ENCODE measurements at places on chromosomes 1 and 21.

- no peak for DNase-seq
Measured at GRCh38 chr1:210741564-210741963, 392.4 kb downstream of the KCNH1 start.

GRCh38 chr1:71885171-71885570 is 397.2 kb downstream of the NEGR1 start:
- DNase-seq, result no peak

GRCh38 chr1:62676611-62677356 is 11.4 kb downstream of the DOCK7 start:
- no peak for DNase-seq

GRCh38 chr1:44543786-44544185 is 130.5 kb downstream of the TMEM53 start:
- DNase-seq, result no peak

GRCh38 chr1:151720974-151721787 is at the start of gene RIIAD1:
Gene RIIAD1 (plus strand): TSS chr1:151721522. CDS start chr1:151721537, 15 bp downstream.
- peak; percentile 73 for DNase-seq

GRCh38 chr1:173050865-173051264 is at the start of gene TNFSF18:
Gene TNFSF18 (minus strand): TSS chr1:173050941. CDS start chr1:173050896, 45 bp downstream.
- no peak for DNase-seq

- DNase-seq, result no peak
Measured at GRCh38 chr1:28456078-28456477, 49.8 kb upstream of the RCC1 start.

DNA sequence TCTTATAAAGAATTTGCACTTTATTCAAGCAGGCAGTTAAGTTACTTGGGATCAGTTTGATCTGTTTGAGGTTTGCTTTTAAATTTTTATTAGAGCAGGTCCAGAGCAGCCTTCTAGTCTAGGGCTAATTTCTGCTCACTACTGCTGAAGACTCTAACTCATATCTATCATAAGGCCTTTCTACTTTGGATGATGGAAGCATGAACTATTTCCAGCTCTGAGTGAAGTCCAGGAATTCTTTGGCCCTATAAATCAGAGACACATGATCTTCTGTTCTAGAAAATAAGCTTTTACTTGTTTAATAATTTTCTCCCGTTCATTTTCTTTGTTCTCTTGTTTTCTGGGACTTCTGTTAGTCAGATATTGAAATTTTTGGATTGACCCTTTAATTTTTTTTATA is 14.7 kb downstream of the NIBAN1 start:
- no peak for DNase-seq

- DNase-seq, result no peak
Measured at GRCh38 chr1:66295803-66296202, 238.2 kb upstream of the SGIP1 start.

DNA sequence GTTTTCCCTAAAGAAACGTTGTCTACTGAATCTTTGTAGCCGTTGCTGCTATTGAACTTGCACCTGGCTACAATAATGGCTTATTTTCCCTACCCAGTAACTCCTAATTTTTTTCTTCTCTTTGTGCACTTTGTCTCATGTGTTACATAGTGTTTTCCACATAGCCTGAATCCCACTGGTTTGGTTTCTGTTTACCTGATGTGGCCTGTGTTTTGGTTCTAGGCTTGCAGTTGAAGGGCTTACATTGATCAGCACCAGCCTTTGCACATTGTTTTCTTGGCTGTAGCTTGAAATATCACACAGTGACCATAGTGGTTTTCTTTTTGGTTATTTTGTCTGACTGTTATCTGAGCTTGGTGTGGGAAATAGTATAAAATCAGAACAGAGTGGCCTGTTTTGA is 29.5 kb downstream of the ST3GAL3 start:
- DNase-seq, result no peak

- DNase-seq, result peak; percentile 70
Measured at GRCh38 chr1:8211883-8212579, 105.9 kb upstream of the SLC45A1 start.

- no peak for DNase-seq
Measured at GRCh38 chr1:6434186-6434585, 9.6 kb downstream of the ESPN start.

- no peak for DNase-seq
Measured at GRCh38 chr1:113197719-113198330, 124.8 kb downstream of the LRIG2 start.

- DNase-seq, result no peak
Measured at GRCh38 chr1:205275133-205275532, 46.4 kb downstream of the NUAK2 start.

DNA sequence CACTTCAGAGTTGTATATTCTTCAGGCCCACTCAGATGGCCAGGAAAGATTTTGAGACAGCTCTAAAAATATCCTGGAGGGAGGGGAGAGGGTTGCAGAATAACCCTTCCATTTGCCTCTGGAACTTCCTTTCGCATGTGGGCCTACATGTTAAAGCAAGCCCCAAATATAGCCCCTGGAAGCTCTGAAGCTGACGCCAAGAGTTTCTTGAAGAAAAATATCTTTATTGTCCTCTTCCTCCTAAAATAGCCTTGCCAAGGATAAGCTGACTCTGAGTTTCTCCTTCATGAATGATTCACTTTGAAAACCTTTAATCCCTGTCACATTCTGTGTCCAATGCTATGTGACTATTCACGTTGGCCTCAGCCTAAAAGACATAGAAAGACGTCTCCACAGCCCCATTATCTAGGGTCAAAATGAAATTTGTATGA is 6.4 kb downstream of the C1orf116 start:
- no peak for DNase-seq

DNA sequence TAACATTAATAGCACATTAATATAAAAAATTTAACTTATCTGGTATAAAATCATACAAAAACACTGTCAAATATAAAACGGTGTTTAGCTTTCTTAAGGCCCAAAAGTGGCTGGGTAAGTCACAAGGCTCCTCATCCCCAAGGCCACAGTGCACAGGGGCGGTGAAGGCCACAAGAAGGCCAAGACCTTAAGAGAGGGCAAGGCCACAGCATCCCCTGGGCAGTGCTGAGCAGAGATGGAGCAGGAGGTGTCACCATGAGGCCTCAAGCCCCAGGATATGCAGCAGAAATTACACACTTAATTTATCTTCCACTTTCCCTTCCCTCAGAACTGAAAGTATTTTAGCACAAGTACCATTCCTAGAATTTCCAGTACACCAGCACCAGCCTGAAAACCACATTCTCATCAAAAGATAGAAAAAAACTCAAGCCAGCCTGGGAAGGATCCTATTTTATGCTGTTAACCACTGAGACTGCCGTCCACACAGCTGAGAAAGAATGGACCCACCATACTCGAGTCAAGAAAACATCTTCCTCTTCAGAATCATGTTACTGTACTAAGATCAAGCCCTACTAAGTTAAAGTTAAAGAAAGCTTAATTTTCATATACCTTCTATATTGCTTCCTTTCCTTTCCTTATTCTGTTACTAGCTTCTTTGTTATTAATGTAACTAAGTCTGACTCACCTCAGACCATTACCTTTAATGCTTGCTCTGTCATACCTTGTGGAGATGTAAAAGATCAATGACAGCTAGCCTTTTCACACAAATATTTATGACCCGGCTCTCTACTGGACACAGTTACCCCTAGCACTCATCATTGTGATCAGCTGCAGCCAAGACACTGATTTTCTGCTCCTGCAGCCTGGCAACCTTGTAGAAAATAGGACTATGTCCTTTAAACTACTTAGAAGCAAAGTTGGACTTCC is 26.4 kb upstream of the FMO1 start:
- DNase-seq, result no peak

GRCh38 chr1:51346086-51346942 is 16.0 kb upstream of the TTC39A start:
- DNase-seq, result no peak

- no peak for DNase-seq
Measured at GRCh38 chr1:174794861-174795260, 204.9 kb upstream of the CACYBP start.

GRCh38 chr1:63779338-63780211 is 5.8 kb downstream of the ROR1 start:
- no peak for DNase-seq

DNA sequence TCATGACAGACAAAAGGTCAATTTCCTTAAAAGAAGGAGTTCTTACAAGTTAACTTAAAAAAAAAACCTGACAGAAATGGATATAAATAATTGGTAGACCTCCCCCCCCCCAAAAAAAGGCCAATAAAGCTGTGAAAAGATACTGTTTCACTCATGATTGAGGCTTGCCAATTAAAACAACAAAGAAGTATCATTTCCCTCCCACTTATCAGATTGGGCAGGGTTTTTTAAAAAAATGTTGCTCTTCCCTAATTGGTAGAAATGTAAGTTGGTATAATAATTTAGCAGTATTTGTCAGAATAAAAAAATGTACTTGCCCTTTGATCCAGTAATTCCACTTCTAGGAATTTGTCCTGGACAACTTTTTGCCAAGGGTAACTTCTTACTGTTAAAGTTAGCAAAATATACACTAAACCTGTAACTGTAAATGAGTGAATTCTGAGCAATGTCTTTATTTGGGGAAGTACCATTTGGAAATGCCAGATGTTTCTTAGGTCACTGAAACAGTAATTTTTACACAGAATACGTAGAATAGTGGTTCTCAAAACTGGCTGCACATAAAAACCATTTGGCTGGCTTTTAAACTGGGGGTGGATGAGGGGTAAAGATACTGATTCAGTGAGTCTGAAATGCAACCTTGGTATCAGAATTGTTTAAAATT is 17.5 kb downstream of the RNF2 start:
- no peak for DNase-seq

- no peak for DNase-seq
Measured at GRCh38 chr21:19692231-19692630, 1288.6 kb upstream of the TMPRSS15 start.

DNA sequence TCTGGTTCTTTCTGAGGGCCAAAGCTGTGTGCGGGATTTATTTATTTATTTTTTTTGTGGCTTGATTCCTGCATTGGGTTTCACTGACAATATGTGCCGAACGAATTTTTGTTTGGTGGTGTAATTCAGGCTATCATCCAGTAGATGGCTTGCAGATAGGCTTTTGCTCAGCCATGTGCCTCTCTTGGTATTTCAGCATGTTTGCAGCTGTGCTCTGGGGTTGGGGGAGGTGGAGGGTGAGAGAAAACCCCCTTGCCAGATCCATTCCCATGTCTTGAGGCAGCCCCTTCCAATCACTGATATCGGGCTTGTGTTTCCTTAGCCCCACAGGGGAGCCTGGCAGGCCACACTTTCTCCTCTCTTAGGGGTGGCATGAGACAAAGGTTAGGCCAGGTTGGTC is 302.4 kb downstream of the PTGER3 start:
- no peak for DNase-seq

DNA sequence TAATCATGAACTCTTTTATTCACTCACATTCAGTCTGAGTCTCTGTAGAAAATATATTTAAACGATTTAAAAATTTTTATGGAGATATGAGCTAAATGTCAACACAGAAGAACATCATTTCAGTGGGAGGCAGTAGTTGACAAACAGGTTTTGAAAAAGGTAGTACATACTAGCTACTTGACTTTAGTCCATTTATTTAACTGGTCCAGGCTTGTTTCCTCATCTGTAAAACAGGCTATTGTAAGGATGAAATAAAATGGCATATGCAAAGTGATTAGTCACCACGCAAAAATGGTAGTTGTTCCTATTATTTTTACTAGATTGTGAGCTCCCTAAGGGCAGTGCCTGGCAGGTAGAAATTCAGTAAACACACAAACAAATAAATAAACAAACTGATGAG is 75.2 kb downstream of the NTPCR start:
- no peak for DNase-seq

- DNase-seq, result no peak
Measured at GRCh38 chr1:187490266-187490665, 661.5 kb downstream of the PLA2G4A start.

Data from tibial artery (tissue), 4 donors.